AML-193 (cell line): ENCODE measurements at places on chromosomes 3 and 15.

DNA sequence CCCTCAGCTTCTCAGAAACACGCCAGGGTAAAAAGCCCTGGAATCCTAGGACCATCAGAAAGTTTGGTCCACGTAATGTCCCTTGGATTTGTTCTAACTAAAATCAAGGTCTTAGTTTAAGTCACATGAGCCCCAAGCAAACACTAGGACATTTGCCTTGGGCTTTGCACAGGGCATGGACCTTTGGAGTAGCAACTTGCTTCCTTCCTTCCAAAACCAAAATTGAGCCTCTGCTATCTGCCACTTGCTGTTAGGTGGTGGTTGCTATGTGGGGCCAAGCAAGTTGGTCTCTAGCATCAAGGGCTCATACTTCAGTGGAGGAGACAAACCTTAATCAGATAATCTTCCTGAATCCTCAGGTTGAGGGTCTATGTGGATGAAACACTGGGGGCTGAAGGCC is 4.0 kb upstream of the DAG1 start:
- DNase-seq, result no peak

- peak; percentile 8 for DNase-seq
Measured at GRCh38 chr3:10703875-10704274, 112.2 kb upstream of the SLC6A11 start.

DNA sequence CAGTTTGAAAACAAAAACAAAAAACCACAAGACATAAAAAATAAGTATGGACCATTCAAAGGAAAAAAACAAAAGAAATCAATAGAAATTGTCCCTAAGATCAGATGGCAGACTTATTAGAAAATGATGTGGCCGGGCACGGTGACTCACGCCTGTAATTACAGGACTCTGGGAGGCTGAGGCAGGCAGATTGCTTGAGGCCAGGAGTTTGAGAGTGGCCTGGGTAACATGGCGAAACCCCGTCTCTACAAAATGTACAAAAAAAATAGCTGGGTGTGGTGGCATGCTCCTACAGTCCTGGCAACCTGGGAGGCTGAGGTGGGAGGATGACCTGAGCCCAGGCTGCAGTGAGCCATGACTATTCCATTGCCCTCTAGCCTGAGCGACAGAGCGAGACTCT is 16.6 kb downstream of the SPCS1 start:
- no peak for DNase-seq

- no peak for DNase-seq
Measured at GRCh38 chr3:12946251-12946648, 104.9 kb upstream of the RPL32 start.

- DNase-seq, result no peak
Measured at GRCh38 chr15:63067976-63068743, 25.6 kb downstream of the TPM1 start.

DNA sequence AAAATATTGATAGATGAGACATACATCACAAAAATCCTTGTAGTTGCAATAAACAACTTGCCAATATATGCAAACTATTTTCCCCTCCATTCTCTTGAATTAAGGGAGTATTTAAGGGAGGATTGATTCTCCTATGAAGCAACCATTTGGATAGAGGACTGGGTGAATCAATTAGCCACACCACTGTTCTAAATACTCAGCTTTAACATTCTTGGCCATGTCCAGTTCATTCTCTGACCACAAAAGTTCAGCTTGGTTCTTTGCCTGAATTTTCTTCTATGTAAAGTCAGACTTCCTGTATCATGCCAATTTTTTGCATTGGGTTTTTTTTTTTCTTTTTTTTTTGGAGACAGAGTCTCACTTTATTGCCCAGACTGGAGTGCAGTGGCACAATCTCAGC is 15.8 kb upstream of the SEC11A start:
- no peak for DNase-seq

GRCh38 chr3:47577583-47578118 is 1.0 kb downstream of the CSPG5 start:
- DNase-seq, result no peak

DNA sequence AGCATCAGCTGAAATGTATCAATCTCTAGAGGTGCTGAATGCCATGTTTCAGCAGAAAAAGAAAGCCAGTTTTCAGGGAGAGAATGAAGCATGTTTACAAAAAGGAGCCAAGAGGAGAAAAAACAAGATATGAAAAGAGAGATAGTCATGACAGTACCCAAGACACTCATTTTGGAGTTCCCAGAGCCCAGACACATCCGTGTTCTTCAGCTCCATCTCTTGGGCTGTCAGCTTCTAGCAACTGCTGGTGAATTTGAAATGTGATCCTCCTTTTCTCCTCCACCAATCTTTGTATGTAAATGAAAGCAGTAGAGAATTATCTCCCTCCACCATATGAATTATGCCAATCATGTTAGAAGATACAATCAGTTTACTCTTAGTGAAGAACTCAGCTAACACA is 93.0 kb upstream of the SLC25A36 start:
- no peak for DNase-seq

- peak; percentile 71 for DNase-seq
Measured at GRCh38 chr15:70320482-70320881, 222.8 kb upstream of the TLE3 start.

GRCh38 chr3:133367403-133367802 is 32.5 kb upstream of the BFSP2 start:
- no peak for DNase-seq

- DNase-seq, result no peak
Measured at GRCh38 chr3:72728329-72728889, 119.8 kb downstream of the SHQ1 start.

GRCh38 chr3:155607761-155608160 is 137.1 kb downstream of the PLCH1 start:
- no peak for DNase-seq

- no peak for DNase-seq
Measured at GRCh38 chr3:130688015-130688688, 58.5 kb downstream of the PIK3R4 start.

DNA sequence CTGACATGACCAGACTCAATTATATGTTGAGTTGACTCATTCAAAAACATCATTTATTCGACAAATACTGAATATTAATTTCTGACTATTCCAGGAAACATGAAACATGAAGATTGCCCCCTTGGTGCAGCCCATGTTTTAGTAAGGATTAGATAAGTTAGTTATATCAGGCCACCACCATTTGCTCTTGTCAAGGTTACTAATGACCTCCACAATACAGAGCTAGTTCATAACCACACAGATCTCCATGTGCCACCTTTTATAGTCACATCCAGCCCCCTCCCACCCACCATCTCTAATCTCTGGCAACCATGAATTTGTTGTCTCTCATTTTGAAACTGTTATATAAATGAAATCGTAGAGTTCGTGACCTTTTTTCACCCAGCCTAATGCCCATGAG is 15.7 kb downstream of the KLHL18 start:
- DNase-seq, result no peak

GRCh38 chr3:20028905-20029331 is 11.3 kb upstream of the KAT2B start:
- DNase-seq, result no peak

- peak; percentile 37 for DNase-seq
Measured at GRCh38 chr3:140051019-140051957, 116.3 kb downstream of the CLSTN2 start.

- DNase-seq, result no peak
Measured at GRCh38 chr3:42256135-42256819, 9.7 kb downstream of the CCK start.
